ENCODE measurements at places on chromosomes 3 and 15. TPM values are rescaled to one million over a fixed set of nuclear protein-coding genes. Genes with fewer than 3 reads are reported as not detected.
A peak's percentile ranks its signal among the peaks of the same experiment; 100 is the strongest.

GRCh38 chr15:66789029-66790025 is 87.3 kb downstream of the SMAD6 start:
- DNase-seq, result peak; percentile 81
- H3K27ac ChIP-seq, result peak overlapping the region; percentile 100
- H3K27me3 ChIP-seq, result no peaks in the 10 kb centered on the region
- H3K4me1 ChIP-seq, result peaks cover 41% of the 10 kb centered on the region

- peaks cover 12% of the 10 kb centered on the region for H3K36me3 ChIP-seq
- no peak for DNase-seq
- H3K27ac ChIP-seq, result no peak overlapping the region
- no peak overlapping the region for H3K4me3 ChIP-seq
Observed at GRCh38 chr15:52352086-52352485, 56.5 kb upstream of the MYO5C start.

- H3K36me3 ChIP-seq, result no peaks in the 10 kb centered on the region
- H3K27ac ChIP-seq, result no peak overlapping the region
- H3K27me3 ChIP-seq, result no peaks in the 10 kb centered on the region
- H3K4me3 ChIP-seq, result no peak overlapping the region
Observed at GRCh38 chr3:111080413-111080812, 8.8 kb downstream of the NECTIN3 start.

DNA sequence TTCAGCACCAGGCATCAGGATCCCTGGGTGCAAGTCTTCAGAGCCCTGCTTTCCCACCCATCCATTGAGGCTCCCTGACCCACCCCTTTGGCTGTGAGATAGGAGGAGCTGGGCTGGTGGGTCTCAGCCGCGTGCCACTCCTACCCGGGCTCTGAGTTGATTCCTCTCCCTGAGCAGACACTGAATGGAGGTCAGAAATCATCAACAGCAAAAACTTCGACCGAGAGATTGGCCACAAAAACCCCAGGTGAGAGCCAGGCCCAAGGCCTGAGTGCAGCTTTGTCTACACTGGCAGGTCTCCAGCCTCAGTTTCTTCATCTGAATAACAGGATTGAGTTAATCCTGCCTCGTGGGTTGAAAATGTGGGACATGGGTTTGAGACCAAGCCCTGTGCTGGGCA is 7.8 kb downstream of the TMEM43 start:
- H3K27ac ChIP-seq, result no peak overlapping the region
- no peaks in the 10 kb centered on the region for H3K4me1 ChIP-seq
- no peaks in the 10 kb centered on the region for H3K27me3 ChIP-seq
- no peak for DNase-seq

- no peak for DNase-seq
- H3K27ac ChIP-seq, result no peak overlapping the region
- H3K36me3 ChIP-seq, result no peaks in the 10 kb centered on the region
Observed at GRCh38 chr3:13711911-13712650, 163.2 kb downstream of the FBLN2 start.

GRCh38 chr3:78176869-78177268 is 1137.0 kb downstream of the ROBO2 start:
- no peak overlapping the region for H3K27ac ChIP-seq
- H3K4me3 ChIP-seq, result no peak overlapping the region
- H3K36me3 ChIP-seq, result no peaks in the 10 kb centered on the region
- H3K4me1 ChIP-seq, result no peaks in the 10 kb centered on the region

- H3K4me1 ChIP-seq, result no peaks in the 10 kb centered on the region
- no peaks in the 10 kb centered on the region for H3K36me3 ChIP-seq
- H3K27ac ChIP-seq, result no peak overlapping the region
- DNase-seq, result no peak
- H3K27me3 ChIP-seq, result no peaks in the 10 kb centered on the region
- no peak overlapping the region for H3K4me3 ChIP-seq
Observed at GRCh38 chr3:17342119-17342518, 400.3 kb downstream of the TBC1D5 start.

DNA sequence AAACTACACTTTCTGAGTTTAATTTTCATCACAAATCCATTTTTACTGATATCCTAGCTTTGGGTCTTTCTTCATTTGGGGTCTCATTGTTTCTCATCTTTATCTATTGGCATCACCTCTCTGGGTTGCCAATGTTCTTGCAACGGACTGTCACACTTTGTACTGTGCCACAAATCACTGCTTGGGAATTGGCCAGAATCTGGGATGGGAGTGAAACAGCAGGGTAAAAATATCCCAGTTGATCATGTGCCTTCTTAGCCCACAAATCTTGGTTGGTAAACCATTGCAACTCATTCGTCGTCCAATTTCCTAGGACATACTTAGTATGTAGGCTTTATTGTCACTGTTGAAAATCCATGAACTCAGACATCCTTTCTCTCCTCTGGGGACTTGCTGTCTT is 698.5 kb downstream of the OTOL1 start:
- H3K27ac ChIP-seq, result no peak overlapping the region
- H3K36me3 ChIP-seq, result no peaks in the 10 kb centered on the region
- no peaks in the 10 kb centered on the region for H3K4me1 ChIP-seq
- no peaks in the 10 kb centered on the region for H3K27me3 ChIP-seq
- H3K4me3 ChIP-seq, result no peak overlapping the region

DNA sequence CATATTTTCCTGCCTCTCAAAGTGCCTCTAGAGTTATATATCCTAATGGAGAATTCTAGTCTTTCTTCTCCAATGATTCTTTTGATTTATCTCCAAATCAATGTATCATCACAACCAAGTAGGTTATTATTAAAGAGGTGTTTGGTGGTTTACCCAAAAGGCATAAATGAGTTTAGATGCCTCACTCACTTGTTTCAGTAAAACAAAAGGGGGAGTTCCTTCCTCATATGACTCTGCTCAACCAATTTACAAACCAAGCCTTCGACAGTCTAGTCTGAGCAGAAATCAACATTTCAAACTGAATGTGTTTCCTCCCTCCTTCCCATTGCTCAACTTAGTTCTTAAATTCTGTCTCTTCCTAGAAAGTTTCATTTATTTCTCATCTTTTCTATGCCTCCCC is 116.5 kb downstream of the TNIK start:
- H3K36me3 ChIP-seq, result no peaks in the 10 kb centered on the region
- DNase-seq, result no peak
- H3K27me3 ChIP-seq, result no peaks in the 10 kb centered on the region
- H3K4me1 ChIP-seq, result peaks cover 1% of the 10 kb centered on the region

The ENTPD3 gene
- not detected for polyA plus RNA-seq

The DAPK2 gene
- 0.34 TPM for polyA plus RNA-seq

The C3orf85 gene
- not detected for polyA plus RNA-seq

The SLC12A8 gene
- 3.5 TPM for polyA plus RNA-seq

The TIGIT gene
- polyA plus RNA-seq, result not detected

The SLC12A1 gene
- polyA plus RNA-seq, result not detected

The HEXA gene
- polyA plus RNA-seq, result 103 TPM

The GCNT3 gene
- polyA plus RNA-seq, result not detected

All from IMR-90 (cell line).